Right atrium auricular region (tissue), 2 donors: ENCODE measurements at places on chromosomes 4 and X. TPM values are rescaled to one million over a fixed set of nuclear protein-coding genes. Genes with fewer than 3 reads are reported as not detected.

The LNX1 gene
- total RNA-seq = 4.5 TPM

The CXorf65 gene
- total RNA-seq = not detected

The TMEM150C gene
- total RNA-seq = 14.2 TPM

The SPANXN3 gene
- not detected for total RNA-seq

The SHROOM4 gene
- 9.2 TPM for total RNA-seq

The CXCL5 gene
- not detected for total RNA-seq

The ADGRG2 gene
- 2.3 TPM for total RNA-seq

The FGF16 gene
- not detected for total RNA-seq

The FOXR2 gene
- total RNA-seq = not detected

The MED14 gene
- 16.1 TPM for total RNA-seq

The CSAG3 gene
- not detected for total RNA-seq

GRCh38 chr4:136643416-136643815, 888.9 kb downstream of the PCDH18 start:
- DNase-seq = no peak

- no peak for DNase-seq
These were observed 190.6 kb downstream of the PPP3CA start for GRCh38 chr4:101156619-101157310.

- DNase-seq = no peak
These were observed 57.3 kb downstream of the RAP1GDS1 start for GRCh38 chr4:98318521-98318920.

DNA sequence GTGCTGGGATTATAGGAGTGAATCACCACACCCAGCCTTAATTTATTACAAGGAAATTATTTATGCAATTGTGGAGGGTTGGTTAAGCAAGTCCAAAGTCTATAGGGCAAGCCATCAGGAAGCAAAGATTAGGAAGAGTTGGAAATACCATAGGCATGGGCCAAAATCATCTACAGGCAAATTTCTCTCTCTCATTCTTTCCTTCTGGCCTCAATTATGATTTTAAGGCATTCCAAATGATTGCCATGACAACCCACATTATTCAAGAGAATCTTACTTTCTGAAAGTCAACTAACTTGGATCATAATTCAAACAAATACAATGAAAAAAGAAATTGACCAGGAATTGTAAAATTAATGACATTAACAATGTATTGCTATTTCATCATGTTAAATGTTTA, 400.8 kb downstream of the GPM6A start:
- DNase-seq = no peak

- no peak for DNase-seq
These were observed 218.8 kb downstream of the MAGEB17 start for GRCh38 chrX:16386126-16386525.

DNA sequence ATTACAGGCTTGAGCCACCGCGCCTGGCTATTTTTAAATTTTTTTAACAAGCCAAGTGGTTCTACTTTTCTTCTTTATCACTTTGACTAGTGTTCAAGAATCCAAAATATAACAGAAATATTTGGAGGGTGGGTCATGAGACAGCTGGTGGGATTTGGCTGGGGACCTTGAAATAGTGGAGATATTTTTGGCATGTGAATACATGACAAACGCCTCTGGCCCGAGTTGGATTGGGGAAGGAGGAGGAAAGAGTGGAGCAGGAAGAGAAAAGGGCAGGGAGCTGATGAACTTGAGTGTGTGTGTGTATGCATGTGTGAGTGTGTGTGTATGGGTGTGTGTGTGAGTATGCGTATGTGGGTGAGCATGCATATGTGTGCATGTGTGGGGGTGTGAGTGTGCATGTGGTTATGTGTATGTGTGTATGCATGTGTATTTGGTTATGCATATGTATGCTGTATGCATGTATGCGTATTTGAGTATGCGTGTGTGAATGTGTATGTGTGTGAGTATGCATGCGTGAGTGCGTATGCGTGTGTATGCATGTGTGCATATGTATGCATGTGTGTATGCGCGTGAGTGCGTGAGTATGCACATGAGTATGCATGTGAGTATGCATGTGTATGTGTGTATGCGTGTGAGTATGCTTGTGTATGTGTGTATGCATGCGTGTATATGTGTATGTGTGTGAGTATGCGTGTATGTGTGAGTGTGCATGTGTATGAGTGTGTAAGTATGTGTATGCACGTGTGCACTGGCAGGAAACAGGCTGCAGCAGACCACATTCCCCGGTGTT, 49.6 kb downstream of the JADE1 start:
- no peak for DNase-seq

DNA sequence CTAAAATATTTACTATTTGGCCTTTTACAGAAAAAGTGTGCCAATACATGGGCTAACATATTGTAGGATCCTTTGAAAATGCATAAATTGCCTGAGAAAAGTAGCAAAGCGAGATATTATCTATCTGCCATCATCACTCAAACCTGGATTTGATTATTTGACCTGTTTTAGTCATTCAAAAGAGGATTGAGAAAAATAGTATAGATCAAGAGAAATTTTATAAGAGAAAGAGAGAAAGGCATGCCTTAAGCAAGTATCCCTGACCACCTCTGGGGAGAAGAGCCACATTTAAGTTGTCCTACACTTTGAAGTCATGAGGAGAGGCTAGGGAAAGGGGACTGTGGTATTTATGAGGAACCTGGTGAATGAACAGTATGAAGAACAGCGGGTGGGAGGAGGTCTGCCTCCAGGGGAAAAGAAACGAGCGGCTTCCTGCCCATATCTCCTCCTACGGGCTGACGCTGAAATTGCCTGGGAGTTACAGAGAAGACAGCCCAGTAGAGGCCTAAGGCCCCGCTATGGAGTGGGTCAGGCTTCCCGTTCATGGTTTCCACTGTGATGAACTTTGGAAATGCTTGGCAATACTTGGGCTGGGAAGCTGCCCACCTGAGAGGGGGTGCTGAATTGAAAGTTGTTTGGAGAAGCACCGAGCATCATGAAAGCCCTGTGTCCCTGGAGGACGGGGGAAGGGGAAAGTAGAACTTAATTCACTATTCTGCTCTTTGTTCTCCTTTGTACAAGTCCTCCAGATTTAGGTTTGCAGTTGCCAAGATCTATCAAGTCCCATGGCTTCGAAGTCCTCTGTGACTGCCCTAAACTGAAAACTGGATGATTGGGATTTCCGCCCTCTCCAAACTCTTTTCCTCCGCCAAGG, 106.9 kb upstream of the ACSL4 start:
- DNase-seq = no peak

DNA sequence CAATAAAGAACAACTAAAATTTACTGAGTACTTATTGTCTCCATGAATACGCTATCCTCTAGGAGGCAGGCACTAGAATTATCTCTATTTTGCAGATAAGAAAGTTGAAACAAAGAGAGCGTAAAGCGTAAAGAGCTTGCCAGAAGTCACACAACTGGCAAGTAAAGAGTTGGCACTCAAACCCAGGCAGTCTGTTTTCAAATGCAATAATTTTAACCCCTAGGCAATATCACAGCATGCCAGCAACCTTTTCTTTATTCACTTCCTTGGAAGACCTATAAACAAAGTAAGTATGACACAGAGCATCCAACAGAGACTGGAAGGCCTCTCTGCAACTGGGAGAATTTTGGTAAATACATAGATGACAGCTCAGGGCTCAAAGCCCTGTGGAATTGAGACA, 23.2 kb upstream of the AMELX start:
- DNase-seq = no peak

DNA sequence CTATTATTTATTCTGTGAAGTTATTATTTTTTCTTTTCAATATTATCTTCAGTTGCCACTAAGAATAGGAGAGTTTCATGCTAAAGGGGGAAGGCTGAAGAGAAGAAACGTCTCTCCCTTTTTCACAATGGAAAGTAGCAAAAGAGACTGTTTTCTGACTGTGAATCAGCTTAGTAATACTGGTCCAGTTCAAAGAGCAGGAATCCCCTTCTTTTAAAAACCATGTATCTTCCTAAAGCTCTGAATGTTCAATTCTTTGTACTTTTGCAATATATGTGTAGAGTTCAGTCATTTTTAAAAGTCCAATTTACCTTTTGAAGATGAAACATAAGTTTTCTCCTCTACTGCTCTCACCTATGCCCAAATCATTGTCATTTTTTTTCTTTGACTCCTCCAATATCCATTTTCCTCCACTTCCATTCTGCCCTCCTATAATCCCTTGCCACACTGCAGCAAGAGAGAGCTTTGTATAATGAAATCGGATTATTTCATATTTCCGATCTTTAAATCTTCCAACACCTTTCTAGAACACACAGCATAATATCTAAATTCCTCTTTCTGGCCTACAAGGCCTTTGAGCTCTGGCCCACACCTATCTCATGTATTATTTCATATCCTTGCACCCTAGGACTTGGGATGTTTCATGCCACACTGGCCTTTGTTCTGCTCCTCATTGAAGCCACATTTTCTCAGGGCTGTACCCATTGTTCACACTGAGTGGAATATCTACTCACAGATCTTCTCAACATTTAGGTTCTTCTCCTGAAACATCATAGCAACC, 195.3 kb downstream of the CAMK2D start:
- no peak for DNase-seq

DNA sequence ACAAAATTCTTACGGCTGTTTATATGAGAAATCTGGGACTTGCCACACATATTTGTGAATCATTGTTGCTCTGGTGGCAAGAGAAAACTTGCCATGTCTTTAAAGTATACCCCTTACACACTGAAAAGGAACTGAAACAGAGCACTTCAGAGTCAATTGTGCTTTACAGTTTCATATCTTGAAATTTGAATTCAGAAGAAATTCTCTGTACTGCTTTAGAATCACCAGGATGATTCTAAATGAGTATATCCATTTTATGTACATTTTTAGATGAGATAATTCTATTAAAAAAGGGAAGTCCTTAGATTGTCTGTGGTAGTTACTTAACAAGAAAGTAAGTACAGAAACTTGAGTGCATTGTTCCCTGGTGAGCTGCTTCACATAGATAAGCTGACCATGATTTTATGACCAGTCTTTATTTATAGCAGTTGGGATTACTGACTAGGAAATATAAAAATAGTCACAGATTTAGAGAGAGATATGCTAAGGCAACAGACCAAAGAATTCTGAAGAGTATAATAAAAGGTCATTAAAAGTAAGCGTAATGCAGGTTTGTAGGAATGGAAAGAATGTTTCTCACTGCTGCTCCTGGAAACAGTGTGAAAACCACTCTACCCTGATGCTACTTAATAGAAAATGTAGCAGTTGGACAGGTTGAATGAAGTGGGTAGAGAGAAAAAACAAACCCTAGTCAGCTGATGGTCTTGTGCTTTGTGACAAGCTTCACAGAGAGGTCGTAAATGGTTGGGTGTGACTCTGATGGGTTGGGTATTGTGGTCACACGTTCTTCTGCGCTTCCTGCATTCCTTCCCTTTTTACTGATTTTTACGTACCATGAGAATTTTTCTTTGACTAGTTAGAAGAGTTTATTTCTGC, 41.0 kb downstream of the FNIP2 start:
- no peak for DNase-seq

GRCh38 chr4:43867908-43868307, 580.7 kb downstream of the KCTD8 start:
- no peak for DNase-seq

GRCh38 chr4:143399113-143399949, 62.7 kb downstream of the GAB1 start:
- DNase-seq = no peak

DNA sequence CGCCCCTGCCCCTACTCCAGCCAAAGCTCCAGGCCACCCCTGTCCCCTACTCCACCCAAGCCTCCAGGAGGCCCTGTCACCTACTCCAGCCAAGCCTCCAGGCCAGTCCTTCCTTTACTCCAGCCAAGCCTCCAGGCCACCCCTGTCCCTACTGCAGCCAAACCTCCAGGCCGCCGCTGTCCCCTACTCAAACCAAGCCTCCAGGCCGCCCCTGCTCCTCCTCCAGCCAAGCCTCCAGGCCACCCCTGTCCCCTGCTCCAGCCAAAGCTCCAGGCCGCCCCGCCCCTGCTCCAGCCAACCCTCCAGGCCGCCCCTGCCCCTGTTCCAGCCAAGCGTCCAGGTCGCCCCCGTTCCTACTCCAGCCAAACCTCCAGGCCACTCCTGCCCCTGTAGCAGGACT, 5.1 kb upstream of the ASMT start:
- no peak for DNase-seq

GRCh38 chrX:75522565-75523431, at the start of gene ZDHHC15:
Gene ZDHHC15 (minus strand): TSS chrX:75523037. CDS start chrX:75523024, 13 bp downstream.
- peak; percentile 59 for DNase-seq

DNA sequence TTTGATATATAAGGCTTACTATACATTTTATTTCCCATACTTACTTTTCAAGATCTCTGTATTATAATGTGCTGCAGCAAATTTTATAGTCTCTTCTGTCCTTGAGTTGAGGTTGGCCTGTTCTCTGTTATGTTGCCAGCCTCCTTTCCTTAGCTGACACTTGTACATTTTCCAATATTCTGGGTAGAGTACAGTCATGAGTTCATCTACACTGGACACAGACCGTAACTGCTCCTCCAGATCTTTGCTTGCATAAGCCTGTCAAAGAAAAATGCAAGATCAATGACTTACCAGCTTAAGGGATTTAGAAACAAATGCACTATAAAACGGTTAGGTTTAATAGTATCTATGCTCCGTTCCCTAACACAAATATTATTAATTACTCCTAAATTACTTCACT, 63.2 kb downstream of the VEGFC start:
- no peak for DNase-seq

DNA sequence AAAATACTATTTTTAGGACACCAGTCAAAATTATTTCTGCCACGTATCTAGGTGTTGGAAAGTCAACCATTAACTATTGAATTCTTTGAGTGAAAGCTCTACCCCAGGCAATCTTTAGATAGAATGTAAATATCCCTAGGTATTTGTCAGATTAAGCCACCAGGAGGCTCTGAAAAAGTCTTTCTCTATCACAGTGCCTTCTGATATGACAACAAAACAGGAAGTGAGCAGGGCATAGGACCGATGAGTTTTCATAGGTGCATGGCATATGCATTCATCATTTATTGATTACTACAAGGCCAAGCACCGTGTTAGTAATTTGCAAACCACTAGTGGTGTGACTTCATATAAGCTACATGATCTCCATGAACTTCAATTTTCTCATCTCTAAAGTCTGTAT, 333.6 kb upstream of the F9 start:
- DNase-seq = no peak

DNA sequence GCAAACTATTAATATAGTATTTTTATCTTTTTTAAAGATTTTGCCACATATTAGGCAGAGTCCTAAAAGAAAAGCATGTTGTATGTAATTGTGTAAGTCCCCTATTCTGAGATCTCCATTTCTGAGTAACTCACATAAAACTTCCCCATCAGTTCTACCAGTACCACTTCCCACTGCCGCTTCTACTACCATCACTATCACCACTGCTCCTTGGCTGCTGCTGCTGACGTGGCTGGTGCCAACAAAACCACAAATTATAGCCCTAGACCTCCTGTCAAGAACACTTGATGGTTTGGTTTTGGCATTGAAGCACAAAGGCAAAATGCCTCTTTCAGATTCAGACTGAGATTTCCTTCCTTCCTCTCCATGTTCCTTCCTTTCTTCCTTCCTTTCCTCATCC, 106.4 kb downstream of the MMRN1 start:
- no peak for DNase-seq

DNA sequence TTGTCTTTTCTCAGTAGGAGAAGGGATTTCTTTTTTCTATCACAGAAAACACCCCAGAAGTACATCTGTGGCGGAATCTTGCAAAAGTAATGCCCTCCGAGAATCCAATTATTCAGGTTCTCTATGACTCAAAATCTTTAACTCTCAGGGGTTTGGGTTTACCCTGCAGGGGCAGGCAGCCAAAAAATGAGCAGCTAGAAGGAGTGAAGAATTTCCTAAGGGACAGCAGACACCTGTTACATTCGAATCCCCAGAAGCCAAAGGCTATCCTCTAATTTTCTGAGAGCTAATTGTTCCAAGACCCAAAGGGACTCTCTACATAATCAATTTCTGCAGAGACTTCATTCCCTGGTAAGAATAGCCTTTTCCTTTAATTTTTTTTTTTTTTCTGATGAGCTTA, 27.5 kb upstream of the CBR4 start:
- no peak for DNase-seq
